ENCODE measurements at places on chromosomes 7 and 10. TPM values are rescaled to one million over a fixed set of nuclear protein-coding genes. Genes with fewer than 3 reads are reported as not detected.
A peak's percentile ranks its signal among the peaks of the same experiment; 100 is the strongest.

The NPFFR1 gene
- total RNA-seq = 0.03 TPM

The FAM107B gene
- total RNA-seq = 7.5 TPM

The CYP2E1 gene
- total RNA-seq = 1.2 TPM

The DRGX gene
- total RNA-seq = not detected

The CRYGN gene
- total RNA-seq = 0.11 TPM

The EPHB6 gene
- total RNA-seq = 8.0 TPM

The ITIH2 gene
- not detected for total RNA-seq

The ENO4 gene
- total RNA-seq = 0.25 TPM

The EPHA1 gene
- total RNA-seq = 0.56 TPM

The HTR5A gene
- total RNA-seq = not detected

The RSPH10B2 gene
- 0.25 TPM for total RNA-seq

The WNT8B gene
- not detected for total RNA-seq

GRCh38 chr7:67267914-67268313, 271.3 kb downstream of the TYW1 start:
- no peak for DNase-seq

- DNase-seq = no peak
Observed at GRCh38 chr10:79270466-79271246, 76.6 kb upstream of the PPIF start.

GRCh38 chr10:13794992-13795612, 208.3 kb downstream of the PRPF18 start:
- DNase-seq = no peak

- no peak for DNase-seq
Observed at GRCh38 chr10:129058664-129059155, 408.3 kb upstream of the MGMT start.

DNA sequence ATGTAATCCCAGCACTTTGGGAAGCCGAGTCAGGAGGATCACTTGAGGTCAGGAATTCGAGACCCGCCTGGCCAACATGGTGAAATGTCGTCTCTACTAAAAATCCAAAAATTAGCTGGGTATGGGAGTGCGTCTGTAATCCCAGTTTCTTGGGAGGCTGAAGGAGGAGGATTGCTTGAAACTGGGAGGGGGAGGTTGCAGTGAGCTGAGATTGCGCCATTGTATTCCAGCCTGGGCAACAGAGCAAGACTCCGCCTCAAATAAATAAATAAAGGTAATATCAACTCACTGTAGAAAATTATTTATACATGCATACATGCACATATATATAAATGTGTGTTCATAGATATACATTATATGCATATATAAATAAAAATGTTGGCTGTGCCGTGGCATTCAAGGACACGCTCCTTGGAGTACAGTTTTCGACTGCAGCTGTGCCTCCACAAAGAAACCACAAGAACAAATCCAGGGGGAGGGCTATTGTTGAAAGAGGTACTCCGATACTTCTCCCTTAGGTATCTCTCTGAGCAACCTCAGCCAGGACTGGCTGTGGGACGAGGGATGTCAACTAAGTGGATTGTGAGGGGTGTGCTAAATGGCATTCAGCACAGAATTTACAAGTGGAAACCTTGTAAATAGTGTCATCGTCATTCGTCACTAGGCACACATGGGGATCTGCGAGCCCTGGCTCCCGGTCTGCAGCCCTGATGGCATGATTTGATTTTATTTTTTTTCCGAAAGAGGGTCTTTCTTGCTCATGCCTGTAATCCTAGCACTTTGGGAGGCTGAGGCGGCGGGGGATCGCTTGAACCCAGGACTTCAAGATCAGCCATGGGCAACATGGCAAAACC, 49.3 kb downstream of the HIP1 start:
- DNase-seq = no peak

DNA sequence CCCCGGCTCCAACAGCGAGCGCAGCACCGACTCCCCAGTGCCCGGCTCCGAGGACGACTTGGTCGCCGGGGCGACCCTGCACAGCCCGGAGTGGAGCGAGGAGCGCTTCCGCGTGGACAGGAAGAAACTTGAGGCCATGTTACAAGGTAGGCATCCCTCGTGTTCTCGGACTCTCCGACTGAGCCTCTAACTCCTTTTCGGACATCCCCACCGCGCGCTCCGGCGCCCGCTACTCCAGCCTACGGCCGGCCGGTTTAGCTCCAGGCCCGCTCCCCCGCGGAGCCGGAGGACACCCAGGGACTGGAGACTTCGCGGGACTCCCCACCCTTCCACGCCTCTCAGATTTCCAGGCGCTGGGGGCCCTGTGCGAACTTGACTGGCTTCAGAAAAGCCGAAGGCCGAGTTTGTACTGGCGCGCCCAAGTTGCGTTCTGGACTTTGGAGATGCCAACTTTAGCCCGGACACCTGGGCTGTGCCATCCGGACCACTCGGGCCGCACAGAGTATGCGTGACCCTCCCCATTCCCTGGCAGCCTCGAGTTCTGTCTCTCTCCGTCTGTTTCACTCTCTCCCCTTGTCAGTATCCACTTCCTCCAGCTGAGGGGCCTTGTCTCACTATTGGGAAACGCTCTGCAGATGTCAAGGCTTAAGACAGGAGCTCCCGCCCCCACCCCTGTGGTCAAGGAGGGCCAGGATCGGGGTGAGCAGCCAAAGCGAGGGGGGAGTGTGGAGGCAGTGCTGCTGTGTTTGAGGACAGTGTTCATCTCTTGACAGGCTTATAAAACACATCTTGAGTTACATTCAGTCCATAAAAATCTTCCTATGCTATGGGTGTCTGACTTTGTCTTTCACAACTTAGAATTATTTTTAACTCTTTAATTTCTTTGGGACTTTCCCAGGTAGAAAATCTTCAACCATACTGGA, 777 bp downstream of the BICC1 start:
- DNase-seq = peak; percentile 69

DNA sequence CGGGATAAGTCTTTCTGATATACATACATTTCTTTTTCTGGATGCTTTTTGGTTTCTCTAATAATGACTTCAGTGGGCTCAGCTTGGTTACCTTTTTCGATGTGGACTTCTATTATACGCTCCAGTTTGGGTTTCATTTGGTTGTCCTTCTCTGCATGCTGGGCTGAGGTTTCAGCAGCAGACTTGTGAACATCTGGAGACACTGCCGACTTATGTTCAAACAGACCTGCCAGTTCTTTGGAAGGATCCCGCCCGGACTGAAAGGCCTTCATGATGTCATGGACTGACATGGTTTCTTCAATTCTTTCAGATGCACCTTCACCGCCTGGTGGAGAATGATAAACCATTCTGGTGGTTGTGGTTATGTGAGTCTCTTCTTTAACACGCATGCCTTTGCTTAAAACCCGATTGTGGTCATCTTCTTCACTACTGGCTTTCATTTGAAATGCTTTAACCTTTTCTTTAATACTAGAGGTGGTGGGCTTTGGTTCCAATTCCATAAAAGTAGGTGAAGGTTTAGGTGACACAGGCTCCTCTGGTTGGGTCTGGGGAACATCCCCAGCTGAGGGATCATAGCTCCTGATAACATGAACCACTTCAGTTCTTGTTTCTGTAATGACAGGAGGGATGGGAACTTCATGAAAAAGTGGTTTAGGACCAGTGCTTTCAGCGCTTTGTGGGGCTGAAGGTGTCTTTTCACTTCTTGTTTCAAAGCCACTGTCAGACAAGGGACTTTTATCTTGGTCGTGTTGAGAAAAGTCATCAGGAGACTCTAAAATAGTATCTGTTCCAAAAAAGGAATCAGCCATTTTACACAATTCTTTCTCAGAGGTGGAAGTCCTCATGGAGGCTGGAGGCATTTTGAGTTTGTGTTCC, 167.7 kb upstream of the CCDC6 start:
- DNase-seq = no peak

DNA sequence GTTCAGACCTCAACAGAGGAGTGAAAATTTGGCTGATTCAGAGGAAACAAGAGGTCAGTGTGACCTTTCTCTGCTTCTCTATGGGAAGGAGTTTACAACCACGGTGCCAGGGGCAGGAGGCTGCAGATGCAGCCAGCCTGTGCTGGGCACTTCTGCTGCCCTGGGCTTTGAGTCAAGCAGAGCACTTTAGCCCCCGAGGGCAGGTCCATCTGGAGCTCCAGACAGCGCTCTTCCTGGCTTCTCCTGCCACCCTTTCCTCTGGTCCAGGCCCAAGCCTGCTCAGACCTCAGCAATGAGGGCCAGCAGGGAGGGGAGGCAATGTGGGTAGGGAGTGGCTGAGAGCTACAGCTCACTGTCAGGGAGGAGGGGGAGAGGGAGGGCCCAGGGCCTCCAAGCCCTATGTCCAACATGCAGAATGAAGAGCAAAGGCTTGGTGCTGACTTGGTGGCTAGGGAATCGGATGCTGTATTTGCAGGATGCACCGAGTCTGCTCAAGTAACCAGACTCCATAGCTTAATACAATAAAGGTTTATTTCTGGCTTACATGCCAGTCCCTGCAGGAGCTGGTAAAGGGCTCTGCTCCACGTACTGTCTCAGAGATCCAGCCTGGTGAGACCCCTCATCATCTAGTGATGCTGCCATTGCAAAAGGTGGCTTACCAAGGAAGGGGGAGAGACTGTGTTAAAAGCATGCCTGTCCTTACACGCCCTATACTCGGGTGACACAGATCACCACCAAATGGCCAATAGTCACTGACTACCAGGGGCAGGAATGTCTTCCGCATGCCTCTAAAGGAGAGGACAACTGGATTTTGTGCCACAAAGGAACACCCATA, 481.6 kb downstream of the RPS24 start:
- DNase-seq = peak; percentile 34

GRCh38 chr10:4512671-4513240, 313.3 kb upstream of the AKR1E2 start:
- DNase-seq = peak; percentile 49

GRCh38 chr7:131605280-131605878, 49.0 kb upstream of the PODXL start:
- no peak for DNase-seq

GRCh38 chr7:81659697-81660395, 110.0 kb downstream of the HGF start:
- DNase-seq = no peak

DNA sequence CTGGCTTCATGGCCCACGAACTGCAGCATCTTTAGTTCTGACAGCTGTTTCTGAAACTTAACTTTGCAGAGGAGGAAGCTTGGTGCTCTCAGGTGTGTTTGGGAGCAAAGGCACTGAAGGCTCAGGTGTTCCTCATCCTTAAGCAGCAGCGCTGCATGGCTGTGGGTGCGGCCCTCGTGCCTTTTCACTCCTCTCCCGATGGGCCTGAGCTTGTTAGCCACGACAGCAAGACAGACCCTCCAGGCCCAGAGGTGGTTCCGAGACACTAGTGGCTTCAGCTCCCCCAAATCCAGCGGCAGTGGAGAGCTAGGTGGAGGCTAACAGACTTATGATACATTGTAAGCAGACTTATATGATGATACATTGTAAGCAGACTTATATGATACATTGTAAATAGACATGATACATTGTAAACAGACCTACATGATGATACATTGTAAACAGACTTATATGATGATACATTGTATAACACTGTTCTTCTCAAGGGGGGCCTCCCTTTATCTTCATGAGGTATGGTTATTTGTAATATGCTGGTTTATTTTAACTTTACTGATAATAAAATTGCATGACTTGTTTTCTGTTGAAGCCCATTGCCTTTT, 14.1 kb downstream of the PFKP start:
- no peak for DNase-seq

DNA sequence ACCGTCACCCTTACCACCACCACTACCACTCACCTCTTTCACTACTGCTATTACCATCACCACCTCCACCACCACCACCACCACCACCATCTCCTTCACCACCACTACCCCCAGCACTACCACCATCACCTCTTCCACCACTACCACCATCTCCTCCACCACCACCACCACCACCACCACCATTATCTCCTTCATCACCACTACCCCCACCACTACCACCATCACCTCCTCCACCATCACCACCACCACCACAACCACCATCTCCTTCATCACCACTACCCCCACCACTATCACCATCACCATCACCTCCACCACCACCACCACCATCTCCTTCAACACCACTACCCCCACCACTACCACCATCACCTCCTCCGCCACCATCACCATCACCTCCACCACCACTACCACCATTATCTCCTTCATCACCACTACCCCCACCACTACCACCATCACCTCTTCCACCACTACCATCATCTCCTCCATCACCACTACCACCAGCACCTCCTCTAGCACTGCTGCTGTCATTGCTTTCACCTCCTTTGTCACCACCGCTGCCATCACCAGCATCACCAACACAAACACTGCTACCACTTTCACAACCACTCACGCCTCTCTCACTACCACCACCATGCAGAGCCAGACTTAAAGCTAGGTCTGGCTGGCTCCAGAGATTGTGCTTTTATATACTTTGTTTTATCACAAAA, 109.3 kb downstream of the ICA1 start:
- DNase-seq = no peak

DNA sequence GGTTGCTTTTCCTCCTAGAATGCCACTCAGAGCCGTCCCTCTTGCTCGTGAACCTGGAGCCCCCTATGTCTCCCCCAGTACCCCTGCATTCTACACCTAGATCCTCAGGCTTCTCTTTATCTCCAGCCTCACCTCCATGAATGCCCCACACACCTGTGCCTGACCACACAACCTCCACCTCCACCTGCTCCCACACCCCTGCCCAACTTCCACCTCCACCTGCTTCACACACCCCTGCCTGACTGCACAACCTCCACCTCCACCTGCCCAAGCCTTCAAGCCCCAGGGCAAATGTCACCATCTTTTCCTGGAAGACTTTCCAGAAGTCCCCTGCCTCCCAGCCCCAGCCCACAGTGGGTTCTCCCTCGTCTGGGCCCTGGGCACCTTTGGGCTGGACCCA, 6.9 kb upstream of the LFNG start:
- peak; percentile 39 for DNase-seq

GRCh38 chr10:24556750-24557742, 166.6 kb downstream of the ARHGAP21 start:
- DNase-seq = no peak

DNA sequence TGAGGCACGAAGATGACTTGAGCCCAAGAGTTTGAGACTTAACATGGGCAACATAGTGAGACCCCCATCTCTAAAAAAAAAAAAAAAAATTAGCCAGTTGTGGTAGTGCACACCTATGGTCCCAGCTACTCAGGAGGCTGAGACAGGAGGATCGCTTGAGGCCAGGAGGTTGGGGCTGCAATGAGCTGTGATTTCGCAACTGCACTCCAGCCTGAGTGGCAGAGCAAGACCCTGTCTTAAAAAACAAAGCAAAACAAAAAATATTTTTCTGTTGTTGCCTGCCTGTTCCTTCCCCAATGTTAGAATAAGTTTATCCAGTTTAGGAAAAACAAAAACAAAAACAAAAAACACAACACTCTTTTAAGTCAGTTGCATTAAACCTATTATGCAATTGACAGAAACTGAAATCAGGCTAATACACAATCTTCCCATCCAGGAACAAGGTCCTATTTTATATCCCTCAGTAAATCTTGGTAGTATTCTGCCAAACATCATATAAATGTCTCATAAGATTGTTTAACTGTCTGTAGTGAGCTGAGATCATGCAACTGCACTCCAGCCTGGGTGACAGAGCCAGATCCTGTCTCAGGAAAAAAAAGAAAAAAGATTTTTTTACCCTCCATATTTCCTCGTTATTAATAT, 4.9 kb downstream of the PILRA start:
- no peak for DNase-seq
